ENCODE measurements at places on chromosomes 1 and 21.

DNA sequence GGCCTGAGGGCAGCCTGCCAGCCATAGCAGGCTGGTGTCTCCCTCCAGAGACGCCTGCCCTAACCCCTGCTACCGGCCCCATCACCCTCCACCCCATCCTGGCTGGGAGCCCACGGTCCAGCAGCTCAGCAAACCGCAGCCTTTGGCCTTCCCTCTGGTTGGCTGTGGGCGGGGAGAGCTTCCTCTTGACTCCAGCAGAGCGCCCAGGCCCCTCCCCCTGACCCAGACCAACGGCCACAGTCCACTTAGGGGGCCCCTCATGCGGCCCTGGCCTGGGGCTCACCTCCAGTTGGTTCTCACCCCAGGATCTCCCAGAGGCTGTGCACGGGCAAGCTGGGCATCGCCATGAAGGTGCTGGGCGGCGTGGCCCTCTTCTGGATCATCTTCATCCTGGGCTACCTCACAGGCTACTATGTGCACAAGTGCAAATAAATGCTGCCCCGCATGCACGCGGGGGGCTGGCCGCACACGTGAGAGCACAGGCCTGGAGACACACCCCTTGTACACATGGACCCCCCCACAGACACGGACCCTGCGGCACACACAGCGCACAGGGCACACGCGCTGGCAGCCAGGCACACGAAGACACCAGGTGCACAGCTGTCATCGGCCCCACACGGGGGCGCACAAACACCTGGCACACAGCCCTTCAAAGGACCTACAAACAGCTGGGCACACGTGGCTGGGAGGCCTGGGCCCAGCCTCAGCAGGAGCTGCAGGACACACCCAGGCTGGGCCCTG is 3.1 kb downstream of the SMIM1 start:
- peak; percentile 62 for DNase-seq

- DNase-seq: peak; percentile 10
Observed at GRCh38 chr1:176989023-176989422, 175.5 kb downstream of the ASTN1 start.

DNA sequence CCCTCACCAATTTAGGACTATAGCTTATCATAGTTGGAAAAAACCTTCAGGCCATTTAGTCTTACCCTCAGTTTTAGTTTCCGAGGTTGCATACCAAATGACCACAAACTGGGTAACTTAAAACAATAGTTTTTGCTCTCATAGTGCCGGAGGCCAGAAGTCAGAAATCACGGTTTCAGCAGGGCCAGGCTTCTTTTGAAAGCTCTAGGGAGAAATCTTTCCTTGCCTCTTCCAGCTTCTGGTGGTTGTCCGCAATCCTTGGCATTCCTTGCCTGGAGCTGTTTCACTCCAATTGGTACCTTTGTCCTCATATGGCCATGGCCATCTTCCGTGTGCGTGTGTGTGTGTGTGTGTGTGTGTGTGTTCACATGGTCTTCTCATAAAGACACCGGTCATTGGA is 12.4 kb upstream of the PLXNA2 start:
- DNase-seq: peak; percentile 26

DNA sequence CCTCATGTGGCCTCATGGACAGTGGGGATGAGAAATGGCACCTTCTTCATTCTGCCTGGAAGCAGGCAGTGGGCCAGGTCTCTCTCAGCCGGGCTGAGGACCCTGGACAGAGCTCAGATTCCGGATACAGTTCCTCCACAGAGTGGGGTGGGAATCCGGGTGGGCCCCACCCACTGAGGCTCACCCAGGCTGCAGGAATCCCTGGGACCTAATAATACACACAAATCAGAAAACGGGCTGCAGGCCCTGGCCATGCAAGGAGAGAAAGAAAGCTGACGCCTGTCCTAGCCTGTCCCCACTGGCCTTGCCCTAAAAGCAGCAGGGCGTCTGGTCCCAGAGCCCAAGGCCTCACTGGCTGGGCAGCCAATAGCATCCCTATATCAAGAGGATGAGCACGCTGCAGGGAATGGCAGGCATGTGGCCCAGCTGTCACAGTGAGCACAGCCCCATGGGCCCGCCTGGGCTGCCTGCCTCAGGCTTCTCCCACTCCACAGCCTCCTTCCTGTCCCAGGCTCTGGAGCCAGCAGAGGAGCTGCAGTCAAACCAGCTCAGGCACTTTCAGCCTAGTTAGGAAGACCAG is 25.3 kb downstream of the ACTA1 start:
- peak; percentile 70 for DNase-seq

GRCh38 chr1:156524481-156524869 is 23.9 kb upstream of the MEF2D start:
- no peak for DNase-seq

DNA sequence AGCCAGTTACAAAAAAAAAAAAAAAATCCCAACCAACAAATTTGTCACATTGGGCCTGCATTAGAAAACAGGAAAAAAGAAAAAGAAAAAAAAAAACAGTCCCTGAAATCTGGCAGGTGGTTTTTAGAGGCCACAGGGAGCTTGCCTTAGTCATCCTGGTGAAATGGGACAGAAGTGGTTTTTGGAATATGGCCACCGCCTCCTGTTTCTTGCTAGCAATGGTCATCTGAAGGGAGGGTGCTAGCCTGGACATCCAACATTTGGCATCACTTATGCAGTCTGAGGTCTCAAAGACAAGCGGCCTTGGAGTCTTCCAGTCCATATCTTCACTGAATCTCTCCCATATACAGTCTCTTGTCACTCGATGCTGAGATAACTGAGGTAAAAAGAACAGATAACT is 20.1 kb upstream of the NKAIN1 start:
- DNase-seq: no peak

Data from EL (cell line).